Naive thymus-derived CD4-positive, alpha-beta T cell (primary cell): ENCODE measurements at places on chromosomes 7 and 10. TPM values are rescaled to one million over a fixed set of nuclear protein-coding genes. Genes with fewer than 3 reads are reported as not detected.

The LBX1 gene
- not detected for polyA plus RNA-seq

The EN2 gene
- polyA plus RNA-seq: not detected

The KCNH2 gene
- 5.2 TPM for polyA plus RNA-seq

DNA sequence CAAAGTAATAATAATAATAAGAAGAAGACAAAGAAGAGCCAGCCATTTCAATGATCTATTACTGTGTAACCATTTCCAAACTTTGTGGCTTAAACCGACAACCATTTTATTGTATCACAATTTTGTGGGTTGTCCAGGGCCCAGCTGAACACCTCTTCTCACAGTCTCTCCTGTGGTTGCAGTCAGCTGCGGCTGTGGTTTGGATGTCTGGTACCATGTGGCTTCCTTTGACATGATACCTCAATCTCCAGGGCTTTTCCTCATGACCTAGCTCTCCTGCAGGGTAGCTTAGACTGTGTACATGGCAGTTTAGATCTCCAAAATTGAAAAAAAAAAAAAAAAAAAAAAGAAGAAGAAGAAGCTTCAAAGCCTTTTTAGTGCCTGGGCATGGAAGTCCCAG lies 72.6 kb upstream of the NFKB2 start:
- DNase-seq: peak; percentile 28

- DNase-seq: no peak
These were observed 10.1 kb downstream of the DENND10 start for GRCh38 chr10:119113751-119114732.

DNA sequence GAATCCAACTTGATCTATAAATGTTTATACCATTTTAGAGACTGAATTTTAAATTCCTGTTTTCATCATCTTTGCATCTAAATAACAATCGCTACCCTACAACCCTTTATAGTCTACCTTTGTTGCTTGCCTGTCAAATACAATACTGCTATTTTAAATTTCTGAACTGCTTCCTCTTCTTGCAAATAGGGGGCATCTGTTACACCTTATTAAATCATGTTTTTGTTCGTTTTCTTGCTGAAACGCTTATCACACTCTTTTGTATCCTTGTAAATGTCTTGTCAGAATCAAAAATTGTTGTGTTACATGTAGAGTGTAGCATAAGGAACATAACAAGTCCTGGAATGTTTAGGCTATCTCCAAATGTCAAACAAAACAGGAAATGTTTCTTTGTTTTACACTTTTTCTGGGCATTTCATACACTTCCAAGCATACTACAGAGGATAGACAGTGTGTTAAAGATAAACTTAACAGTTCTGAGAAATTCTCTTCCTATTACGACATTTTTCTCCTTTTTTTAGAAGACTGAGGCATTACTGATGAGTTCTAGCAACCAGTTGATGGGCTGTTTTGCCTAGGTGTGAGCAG lies 281.3 kb downstream of the GPR158 start:
- DNase-seq: no peak

DNA sequence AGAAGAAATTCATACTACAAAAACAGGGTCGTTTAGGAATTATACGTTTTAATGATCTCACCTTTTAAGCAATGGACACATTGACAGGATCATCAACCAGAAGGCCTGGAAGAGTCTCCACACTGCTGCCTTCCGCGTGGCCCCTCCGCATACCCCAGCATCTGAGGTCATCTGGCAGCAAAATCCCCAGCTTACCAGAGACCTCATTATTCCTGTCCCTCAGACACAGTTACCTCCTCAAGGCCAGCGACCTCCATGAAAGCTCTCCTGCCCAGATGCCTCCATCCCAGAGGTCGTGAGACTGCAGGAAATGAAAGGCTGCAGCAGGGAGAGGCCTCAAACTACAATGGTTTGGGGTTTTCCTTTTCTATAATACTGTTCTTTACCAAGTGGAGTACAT lies 14.8 kb upstream of the GSAP start:
- no peak for DNase-seq

DNA sequence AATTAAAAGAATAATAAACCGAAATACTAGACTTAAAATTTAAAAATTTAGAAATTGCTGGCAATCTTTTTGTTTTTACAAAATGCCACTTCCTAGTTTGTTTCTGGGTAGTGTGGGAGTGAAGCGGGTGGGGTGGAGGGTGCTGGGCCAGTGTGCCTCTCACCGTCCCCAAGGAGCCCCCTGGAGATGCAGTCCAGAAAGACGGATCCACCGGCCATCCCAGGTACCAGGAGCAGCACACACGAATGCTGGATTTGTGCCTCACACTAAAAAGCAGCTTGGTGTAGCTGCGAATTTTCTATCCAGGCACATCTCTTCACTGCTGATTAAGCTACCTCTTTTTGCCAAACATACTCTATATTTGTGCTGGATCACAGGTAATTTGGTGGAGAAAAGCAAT lies 618.1 kb downstream of the DNAJB6 start:
- DNase-seq: no peak

- no peak for DNase-seq
These were observed 47.9 kb upstream of the MRLN start for GRCh38 chr10:59801171-59801570.

- no peak for DNase-seq
These were observed 679.3 kb downstream of the TYW1 start for GRCh38 chr7:67675971-67676370.

GRCh38 chr10:132649651-132650360 lies 112.2 kb downstream of the INPP5A start:
- DNase-seq: no peak

GRCh38 chr10:29794776-29795611 lies 160.2 kb upstream of the SVIL start:
- DNase-seq: no peak

- DNase-seq: no peak
These were observed 192.1 kb downstream of the CELF2 start for GRCh38 chr10:11209830-11210181.
